NCI-H446 treated with DMSO at 0.1 percent for 48 hours (cell line): ENCODE measurements at places on chromosomes 1 and 21.

DNA sequence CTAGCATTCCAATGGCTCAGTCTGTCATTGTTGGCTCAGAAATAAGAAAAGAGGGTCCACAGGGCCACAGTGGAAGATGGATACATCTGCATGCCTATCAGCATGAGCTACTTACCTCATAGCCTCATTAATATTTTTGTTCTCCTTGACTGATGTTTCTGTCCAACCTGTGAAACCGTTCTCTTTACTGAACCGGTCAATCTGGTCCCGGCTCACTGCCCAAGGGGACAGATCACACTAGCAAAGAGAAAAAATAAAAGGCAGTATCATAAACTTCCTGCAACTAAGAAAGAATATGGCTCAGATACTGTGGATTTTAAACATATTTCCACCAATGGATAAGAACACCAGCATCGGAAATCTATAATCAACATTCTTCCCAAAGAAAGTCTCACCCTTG, 4.7 kb downstream of the RAB29 start:
- no peak for DNase-seq

GRCh38 chr1:78779831-78780230, 130.2 kb downstream of the IFI44 start:
- no peak for DNase-seq

GRCh38 chr1:89490389-89490788, 34.2 kb upstream of the LRRC8B start:
- no peak for DNase-seq

GRCh38 chr1:186757851-186758250, 70.9 kb upstream of the PLA2G4A start:
- no peak for DNase-seq

- DNase-seq, result no peak
Observed at GRCh38 chr1:87051965-87052364, 137.5 kb downstream of the HS2ST1 start.

- no peak for DNase-seq
Observed at GRCh38 chr21:16592381-16592780, 862.6 kb downstream of the USP25 start.

GRCh38 chr1:223219318-223219635, 76.2 kb upstream of the TLR5 start:
- no peak for DNase-seq

DNA sequence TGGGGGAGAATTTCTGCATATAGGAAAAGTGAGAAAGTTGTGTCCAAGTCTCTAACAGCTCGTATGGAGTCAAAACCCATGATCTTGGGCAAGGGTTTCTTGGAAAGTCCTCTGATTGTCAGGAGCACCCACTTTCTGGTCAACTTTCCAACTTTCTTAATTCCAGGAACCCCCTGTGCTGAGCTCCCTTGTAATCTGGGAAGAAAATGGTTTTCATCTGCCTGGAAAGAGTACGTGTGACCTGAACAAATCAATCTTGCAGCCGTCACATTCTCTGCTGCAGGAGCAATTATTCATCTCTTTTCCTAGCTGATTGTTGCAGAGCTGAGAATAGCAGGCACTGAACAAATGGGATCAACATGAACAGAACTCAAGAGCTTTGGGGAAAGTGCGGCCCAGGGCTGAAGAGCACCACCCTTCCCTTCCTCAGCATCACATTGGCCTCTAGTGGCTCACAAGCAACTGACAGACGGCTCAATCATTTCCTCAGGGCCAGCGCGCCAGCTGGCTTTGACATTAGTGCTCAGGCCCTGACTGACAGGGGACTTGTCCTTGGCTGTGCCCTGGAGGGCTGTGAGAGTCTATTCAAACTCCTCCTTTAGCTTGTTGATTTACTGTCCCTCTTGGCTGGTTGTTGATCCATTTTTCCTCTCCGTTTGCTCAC, 295.2 kb downstream of the HLX start:
- DNase-seq, result peak; percentile 71

GRCh38 chr1:63264161-63264560, 58.2 kb upstream of the FOXD3 start:
- no peak for DNase-seq

- peak; percentile 44 for DNase-seq
Observed at GRCh38 chr1:117826540-117827078, 102.8 kb downstream of the GDAP2 start.

GRCh38 chr1:31902510-31902860, 35.7 kb downstream of the PTP4A2 start:
- no peak for DNase-seq

DNA sequence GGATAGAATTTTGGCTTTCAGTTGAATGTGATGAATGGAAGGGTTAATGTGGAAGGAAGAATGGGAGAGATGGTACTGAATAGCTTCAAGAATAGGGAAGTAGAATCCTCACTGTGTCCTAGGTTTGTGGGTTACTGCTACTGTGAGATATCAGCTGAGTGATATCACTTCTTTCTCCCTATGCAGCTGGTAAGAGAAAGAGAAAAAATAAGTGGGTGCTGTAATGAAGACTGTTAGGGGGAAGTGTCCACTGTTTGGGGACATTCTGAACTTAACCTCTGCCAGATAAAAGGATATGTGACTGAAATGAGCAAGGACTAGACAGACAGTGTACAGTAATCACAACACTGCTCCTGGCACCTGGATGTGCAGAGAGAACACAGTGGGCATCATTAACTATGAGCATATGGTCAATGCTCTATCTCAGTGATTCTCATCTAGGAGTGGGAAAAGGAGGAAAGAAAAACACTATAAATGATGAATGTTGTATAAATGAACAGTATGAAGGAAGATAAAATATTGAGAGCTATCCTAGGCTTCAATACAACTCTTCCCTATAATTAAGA, 25.6 kb upstream of the MOB3C start:
- no peak for DNase-seq

- DNase-seq, result no peak
Observed at GRCh38 chr1:109275706-109276345, 7.1 kb downstream of the PSRC1 start.

DNA sequence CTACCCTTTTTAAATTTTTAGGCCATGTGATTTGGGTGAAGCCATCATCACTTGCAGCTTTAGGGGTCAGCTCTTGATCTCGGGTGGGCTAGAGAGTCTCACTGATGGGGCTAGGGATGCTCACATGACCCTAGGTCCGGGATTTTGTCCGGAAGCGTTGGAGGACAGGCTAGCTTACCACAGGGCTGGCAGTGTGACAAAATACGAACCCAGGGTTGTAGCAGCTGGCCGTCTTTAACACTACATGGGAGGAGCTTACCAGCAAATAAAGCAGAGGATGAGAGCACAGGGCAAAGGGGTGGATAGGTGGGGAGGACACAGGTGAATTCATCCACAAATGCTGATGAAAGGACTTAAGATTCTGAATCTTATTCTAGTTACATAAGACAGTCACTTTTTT, 21.9 kb downstream of the GPR161 start:
- no peak for DNase-seq

DNA sequence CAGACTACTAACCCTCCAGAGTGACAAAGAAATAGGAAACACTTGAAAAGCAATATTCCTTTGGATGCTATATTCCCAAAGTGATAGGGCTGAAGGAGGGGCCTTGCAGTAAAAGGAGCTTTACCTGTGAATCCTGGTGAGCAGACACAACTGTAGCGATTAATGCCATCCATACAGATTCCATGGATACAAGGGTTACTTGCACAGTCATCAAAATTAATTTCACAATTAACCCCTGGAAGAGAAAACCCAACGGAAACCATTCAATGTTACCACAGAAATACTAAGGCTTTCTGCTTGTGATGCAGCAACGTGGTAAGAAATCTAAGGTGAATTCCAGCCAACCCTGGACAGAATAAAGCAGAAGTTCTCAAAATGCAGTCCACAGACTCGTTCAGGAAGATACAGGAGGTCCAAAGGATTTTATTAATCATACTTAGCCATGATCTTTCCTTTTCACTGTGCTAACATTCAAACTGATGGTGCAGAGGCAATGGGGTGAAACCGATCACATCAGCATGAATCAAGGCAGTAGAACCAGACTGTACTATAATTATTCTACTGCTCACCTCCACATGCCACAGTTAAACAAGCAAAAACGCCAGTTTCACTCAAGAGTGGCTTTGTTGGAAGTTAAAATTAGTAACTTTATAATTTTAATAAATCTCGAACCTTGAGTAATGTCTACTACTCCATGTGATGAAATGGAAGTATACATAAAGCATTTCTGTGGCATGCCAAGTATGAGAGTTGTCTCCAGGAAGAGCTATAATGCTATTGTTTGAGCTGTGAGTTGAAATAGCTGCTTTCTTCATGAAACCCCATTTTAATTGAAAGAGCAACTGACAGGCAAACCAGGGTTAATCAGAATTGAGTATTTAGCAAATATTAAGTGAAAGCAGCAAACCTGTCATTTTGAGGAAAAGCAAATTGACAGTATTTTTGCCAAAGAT, 63.2 kb upstream of the ADAM30 start:
- DNase-seq, result no peak

DNA sequence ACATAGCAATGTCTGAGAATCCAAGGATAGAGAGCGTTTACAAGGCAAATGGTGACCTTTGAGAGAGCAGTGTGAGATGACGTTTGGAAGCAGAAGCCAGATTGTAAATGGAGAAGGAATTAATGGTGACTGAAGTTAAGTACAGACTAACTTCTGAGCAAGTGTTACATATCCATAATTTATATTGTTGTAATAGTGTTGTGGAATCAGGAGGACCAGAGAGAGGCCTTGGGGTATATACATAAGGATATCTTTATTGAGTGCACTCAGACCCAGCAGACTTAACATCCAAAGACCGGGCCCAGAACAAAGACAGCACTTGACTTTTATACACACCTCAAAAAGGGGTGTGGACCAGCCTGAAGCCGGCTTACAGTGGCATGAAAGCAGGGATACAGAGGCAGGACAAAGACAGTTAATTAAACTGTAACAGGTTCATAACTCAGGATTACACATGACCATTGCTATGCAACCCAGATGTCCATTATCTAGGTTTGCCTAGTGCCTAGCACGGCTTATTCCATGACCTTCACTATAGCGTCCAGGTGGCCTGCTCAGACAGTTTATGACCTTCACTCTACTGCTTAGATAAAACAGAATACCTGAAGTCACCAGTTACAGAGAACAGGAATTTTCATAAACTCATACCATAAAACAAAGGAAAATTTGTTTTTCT, 2.7 kb upstream of the MGST3 start:
- no peak for DNase-seq

DNA sequence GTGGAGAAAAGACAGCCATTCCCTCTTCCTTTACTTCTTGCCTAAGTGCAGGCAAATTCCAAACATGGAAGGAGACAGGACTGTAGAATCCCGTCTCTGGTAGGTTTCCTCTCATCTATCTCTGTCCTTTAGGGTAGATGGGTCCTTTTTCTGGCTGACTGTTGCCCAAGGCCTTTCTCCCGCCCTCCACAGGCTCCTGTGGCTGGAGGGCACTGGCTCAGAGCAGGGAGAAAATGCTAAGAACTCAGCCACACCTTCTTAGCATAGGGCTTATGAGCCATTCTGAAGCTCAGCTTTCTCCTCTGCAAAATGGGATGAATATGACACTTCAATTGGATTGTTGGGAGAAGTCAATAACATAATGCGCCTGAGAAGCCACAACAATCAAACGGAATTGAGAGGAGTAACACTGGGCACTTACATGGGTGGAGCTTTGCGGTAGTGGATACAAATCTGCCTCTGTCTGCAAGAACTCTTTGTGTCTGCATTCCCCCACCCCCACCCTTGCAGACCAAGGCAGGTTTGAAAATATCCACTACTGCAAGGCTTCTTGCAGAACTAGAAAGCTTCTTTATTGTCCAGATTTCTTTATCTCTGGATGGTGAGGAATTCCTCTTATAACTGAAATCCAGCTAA, 94.7 kb downstream of the CSMD2 start:
- DNase-seq, result no peak

- DNase-seq, result no peak
Observed at GRCh38 chr1:49297783-49298182, 521.1 kb upstream of the BEND5 start.

DNA sequence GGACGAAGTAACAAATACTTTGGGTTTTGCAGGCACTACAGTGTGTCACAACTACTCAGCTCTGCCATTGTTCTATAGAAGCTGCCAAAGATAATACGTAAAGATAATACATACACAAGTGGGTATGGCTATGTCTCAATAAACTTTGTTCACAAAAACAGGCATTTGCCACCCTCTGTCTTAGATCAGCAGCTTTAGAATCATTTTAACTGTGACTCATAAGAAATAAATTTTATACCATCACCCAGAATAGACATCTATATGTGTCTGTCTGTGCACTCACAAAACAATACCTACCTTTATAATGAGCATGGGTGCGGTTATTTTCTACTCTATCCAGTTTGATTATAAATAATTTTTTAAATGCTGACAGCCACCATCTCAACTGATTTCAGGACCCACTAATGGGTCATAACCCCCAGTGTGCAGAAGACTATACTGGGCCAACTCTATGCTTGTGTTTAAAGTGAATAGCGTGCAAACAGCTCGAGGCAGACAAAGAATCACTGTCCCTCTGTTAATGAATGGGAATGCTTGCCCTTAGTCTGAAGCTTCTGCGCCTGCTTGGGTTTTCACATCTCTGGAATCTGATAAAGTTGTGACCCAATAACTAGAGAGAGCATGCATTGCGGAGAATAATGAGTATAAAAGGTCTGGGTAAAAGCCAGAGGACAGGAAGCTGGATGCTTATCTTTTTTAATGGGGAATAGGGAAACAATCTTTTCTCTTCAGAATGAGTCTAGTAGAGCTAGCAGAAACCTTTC, 216.2 kb downstream of the PLPP3 start:
- no peak for DNase-seq

DNA sequence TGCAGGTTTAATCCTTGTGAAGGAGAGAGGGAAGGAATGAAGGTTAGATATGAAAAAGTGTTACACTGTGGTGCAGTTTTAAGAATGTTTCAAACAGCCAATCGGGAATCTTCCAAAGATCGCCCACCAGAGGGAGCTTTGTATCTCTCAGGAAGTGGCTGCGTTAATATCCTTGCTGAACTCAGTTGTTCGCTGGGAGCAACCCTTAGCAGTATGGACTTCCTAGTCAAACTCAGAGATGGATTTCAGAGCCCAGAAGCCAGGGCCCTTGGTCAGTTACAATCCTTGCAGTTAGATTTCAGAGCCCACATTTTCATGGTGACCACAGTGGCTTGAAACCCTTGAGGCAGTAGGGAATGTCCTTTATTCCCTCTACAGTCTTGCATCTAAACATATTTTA, 136.2 kb downstream of the NTNG1 start:
- DNase-seq, result peak; percentile 88

- DNase-seq, result no peak
Observed at GRCh38 chr1:29706936-29707335, 470.6 kb downstream of the PTPRU start.

DNA sequence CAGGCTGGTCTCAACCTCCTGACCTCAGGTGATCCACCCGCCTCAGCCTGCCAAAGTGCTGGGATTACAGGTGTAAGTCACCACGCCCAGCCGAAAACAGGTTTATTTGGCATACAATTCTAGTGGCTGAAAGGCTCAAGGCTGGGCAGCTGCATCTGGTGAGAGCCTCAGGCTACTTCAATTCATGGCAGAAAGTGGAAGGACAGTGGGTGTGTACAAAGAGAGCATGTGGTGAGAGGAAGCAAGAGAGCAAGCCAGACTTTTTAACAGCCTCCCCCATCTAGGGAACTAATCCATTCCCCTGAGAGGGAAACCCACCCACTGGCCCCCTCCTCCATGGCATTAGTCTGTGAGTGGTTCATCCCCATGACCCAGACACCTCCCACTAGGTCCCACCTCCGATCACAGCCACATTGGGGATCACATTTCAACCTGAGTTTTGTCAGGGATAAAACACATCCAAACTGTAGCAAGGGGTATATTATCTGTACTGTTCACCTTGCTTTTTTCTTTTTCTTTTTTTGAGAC, 9.5 kb downstream of the BMP8A start:
- no peak for DNase-seq
